ENCODE measurements at places on chromosomes 2 and 18.

GRCh38 chr2:238063414-238064189 lies 2.8 kb downstream of the SCLY start:
- DNase-seq = no peak

DNA sequence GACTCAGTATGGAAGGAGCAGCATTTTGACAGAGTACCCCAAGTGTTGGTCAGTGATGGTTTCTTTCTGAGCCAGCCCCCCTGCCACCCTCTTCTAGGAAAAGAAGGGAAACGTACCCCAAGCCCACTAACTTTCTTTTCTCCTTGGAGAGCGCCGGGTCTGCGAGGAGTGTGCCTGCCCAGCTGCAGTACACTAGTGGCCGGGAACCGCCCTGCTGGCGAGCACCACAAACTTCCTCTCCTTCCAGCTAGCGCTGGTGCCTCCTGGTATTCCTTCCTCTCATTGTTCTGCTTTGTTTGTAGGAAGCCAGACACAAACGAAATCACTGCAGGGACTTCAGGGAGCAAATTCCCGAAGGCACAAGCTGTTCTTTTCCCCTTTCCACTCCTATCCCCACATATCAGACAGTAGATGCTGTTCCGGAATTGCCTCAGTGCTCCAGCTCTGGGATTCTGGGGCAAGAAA lies 1.8 kb downstream of the CCDC85A start:
- DNase-seq = no peak

DNA sequence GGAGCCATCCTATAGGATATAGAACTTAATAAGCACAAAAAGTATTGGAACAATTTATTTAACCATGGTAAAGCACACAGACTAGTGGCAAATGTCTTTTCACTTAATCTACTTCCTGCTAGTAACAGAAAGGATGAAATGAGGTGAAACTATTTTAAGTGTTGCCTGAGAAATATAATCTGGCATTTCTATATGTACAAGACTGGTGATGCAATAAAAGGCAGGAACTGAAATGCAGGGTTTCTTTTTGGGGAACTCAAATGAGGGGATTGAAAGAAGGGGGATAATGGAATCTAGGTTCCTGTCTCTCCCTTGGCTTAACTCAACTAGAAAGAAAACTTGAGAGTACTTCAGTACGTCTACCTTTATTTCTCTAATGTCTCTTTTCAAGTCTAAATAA lies 122.3 kb downstream of the MEMO1 start:
- DNase-seq = no peak

DNA sequence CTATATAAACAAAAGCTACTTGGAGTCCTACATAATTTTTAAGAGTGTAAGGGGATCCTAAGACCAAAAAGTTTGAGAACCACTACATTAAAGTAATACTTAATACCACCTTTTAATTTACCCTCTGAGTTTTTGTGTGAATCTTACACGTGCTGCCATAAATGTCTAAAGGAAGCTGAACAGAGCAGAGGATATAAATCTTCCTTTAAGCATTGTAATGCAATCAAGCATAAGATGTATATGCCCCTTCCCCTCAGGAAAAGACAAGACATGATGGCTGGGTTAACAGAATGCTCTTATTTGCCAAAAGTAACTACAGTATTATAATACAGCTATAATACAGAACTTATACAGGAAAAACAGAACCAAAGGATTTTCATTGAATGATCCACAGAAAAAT lies 2.9 kb downstream of the ESCO1 start:
- DNase-seq = no peak

- no peak for DNase-seq
Observed at GRCh38 chr18:54359233-54359632, 1.5 kb downstream of the C18orf54 start.

- DNase-seq = no peak
Observed at GRCh38 chr2:233803994-233804393, 25.9 kb downstream of the MROH2A start.

- no peak for DNase-seq
Observed at GRCh38 chr2:100632759-100633158, 70.0 kb downstream of the PDCL3 start.

- no peak for DNase-seq
Observed at GRCh38 chr2:180987146-180987545, 6.7 kb downstream of the UBE2E3 start.
